Spleen (tissue), 13 donors: ENCODE measurements at places on chromosomes 6 and 20. TPM values are rescaled to one million over a fixed set of nuclear protein-coding genes. Genes with fewer than 3 reads are reported as not detected.
A peak's percentile ranks its signal among the peaks of the same experiment; 100 is the strongest.

GRCh38 chr6:76771059-76771634, 692.1 kb downstream of the HTR1B start:
- no peak for DNase-seq

DNA sequence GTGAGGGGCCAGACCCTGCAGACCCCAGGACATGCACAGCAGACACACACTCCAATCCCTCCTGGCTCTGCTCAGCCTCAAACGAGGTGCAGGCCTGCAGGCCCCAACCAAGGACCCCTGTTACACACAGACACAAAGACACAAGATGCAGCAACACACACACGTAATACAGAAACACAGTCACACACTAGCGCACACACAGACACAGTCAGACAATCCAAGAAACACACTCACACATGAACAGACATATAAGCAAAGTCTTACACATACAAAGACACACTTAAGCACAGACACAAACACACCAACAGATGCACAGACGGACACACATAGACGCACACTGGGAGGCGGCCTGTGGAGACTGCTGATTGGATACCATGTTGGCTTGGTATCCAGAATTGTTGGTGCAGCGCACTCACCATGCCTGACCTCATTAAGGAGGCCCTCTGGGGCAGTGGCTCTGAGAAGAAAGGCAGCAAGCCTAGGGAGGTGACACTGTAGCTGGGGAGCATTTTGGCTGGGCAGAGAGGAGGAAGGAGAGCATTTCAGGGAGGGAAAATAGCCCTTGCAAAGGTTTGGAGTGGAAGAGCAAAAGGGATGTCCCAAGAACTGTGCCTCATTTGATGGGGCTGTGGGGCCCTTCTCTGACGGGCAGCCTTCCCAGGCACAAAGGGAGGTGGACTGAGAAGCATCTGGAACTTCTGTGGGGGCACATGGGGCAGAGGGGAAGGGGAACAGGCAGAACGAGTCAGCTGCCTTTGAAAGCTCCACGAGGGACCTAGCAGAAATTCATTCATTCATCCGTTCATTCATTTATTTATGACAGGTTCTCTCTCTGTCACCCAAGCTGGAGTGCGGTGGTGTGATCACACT, 1.4 kb upstream of the HSPA12B start:
- DNase-seq, result peak; percentile 35

GRCh38 chr6:84417260-84417659, 189.8 kb upstream of the CEP162 start:
- DNase-seq, result no peak

- no peak for DNase-seq
Measured at GRCh38 chr6:107727096-107727757, 96.9 kb downstream of the SCML4 start.

TREM2 gene
- not detected for total RNA-seq

HDGFL1 gene
- not detected for total RNA-seq
